ENCODE measurements at places on chromosomes 16 and 17.

- DNase-seq: no peak
Observed at GRCh38 chr17:27550291-27550930, 80.6 kb upstream of the LGALS9 start.

DNA sequence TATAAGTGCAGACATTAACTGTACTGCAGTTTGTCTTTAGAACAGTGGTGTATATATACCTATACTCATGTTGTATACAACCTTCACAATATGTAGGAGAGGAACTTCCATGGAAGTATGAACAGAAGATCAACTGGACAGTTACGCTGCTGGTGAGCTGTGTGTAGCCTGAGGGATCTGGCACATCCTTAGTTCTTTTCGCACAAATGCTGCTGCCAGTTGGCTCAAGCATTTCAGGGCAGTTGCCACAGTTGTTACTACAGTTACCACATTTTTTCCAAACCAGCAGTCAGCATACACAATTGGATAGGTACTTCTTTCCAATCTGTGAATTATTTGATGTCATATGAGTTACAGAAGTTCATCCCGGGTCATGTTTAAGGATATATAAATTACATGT is 539.6 kb upstream of the HSBP1 start:
- DNase-seq: no peak

GRCh38 chr17:76633628-76634328 is 9.8 kb downstream of the ST6GALNAC1 start:
- no peak for DNase-seq

- no peak for DNase-seq
Observed at GRCh38 chr17:4576161-4576558, 8.2 kb upstream of the SMTNL2 start.

GRCh38 chr17:16929035-16929680 is 42.8 kb downstream of the TNFRSF13B start:
- no peak for DNase-seq

- no peak for DNase-seq
Observed at GRCh38 chr17:64124609-64125008, 5.3 kb downstream of the ERN1 start.

DNA sequence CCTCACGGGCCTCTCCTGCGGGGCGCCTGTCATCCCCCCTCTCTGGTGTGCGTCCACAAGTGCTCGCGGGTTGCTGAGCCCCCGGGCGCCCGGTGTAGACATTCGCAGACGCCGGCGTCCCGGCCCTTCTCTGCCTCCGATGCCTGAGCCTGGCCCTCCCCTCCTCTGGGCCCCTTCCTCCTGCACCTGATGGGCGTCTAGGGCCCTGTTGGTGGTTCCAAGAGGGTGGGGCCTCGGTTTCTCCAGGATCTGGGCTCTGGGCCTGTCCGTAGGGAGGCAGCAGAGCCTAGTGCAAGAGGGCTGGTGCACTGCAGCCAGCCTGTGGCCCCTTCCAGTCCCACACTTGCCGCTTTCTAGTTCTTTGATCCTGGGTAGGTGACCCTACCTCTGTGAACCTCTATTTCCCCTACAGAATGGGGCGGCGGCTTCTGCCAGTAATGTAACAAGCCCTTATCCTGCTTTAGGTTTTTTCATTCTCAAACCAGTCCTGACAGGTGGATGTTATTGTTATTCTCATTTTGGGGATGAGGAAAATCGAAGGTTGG is 623 bp downstream of the E4F1 start:
- no peak for DNase-seq

DNA sequence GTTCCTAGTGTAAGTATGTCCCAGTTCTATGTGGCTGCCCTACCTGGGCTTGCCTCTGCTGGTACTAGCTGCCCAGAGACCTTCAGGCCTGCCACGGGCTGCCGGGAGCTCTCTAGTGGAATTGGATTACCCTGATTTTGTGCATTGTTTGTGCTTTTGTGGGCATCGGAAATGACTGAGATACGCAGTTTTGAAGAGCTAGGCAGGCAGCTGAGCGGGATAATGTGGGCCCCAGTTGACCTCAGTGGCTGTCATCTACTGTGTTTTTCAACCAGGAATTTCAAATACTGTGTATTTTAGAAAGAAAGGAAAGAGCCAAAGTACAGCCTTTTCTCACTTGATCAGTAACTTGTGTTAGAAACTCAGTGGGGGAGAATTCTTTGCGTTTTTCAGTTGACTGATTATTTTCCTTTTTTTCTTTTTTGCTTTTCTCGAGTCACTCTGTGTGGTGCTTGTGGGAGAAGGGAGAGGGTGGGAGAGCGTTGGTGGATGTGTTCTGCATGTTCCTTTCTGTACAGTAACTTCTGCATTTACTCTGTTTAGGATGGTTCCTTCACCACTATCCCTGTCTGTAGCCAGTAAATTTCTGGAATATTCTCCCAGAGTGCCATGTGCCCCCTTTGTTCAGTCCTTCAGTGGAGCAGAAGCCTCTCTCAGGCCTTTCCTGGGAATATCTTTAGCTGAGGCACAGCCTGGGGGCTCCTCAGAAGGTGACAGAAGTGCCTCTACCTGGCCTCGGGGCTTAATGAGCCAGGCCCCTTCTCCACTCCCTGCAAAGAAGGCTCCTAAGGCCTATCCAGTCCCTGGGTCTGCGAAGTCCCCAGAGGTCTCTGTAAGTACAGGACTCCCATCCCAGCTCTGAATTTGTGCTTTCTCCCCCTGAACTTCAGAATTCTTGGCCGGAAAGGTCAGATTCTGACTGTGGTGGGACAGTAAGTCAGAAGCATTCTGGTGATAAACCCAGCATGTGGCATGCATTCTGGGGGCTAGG is 15.0 kb upstream of the SLC12A3 start:
- DNase-seq: no peak

GRCh38 chr17:61904094-61904710 is 23.6 kb downstream of the INTS2 start:
- DNase-seq: no peak

DNA sequence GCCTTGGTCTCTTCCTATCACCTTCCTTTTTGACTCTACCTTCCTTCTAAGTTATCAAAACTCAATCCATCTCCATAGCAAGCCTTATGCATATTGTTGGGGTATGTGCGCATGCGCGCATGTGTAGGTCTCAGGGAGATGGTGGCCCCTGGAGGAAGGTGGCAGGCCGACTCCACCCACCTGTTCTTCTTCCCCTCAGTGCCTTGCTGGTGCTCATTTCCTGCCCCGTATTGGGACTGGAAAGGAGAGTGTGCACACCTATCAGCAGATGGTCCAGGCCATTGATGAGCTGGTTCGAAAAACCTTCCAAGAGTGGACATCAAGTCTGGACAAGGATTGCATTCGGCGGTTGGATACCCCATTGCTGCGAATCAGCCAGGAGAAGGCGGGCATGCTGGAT is 25.2 kb downstream of the DNAH2 start:
- DNase-seq: no peak

- DNase-seq: no peak
Observed at GRCh38 chr17:41338961-41339485, 11.6 kb downstream of the KRT33A start.

DNA sequence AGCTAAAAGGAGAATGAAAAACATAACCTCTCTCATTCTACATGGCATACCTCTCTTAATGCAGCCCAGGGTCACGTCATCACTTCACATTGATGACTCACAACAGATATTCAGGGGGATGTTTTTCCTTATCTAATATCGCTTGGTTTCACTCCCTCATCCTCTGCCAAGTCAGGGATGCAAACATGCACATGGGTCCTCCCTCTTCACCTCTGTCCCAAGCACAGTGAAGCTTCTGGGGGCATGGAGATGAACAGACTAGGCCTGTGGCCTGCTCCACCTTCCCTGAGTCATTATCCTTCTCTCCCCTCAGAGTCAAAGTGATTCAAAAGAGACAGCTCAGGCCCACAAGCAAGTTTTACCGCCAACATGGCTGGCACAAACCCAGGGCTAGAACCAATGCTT is 2.3 kb upstream of the MT2A start:
- DNase-seq: no peak

DNA sequence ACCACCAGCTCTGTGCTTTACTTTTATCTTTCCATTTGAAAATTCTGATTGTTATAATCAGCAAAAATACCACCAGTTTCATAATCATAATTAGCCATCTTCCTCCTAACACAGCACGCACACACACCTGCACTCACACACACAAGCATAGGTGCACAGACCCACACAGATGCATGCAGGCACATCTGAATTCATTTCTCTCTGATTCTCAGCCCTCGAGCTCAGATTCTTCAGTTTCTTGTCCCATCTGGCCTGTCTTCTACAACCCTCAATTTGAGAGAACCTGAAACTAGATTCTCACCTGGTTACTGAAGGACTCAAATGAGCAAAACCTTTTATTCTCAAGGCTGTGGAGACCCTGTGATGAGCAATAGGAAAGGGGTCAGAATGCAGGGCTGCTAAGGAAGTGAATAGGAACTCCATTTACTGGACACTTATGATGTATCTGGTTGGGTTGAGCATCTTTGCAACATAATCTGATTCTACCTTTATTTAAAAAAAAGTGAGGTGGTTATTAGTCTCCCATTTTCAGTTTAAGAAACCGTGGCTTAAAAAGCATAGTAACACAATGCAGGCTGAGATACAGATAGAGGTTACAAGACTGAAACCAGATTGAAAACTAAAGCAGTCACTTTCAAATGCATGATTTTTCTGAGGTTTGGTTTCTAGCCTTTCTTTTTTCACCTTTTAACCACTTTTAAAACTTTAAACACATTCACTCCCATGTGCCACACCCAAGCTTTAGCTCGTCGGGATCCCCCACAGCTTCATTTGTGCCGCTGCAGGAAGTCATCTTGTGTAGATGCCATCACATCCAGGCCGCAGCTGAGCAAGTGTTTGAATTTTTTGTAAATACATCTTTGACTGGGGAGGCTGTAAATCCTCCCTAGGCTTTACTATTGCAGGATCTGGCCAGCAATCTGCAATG is 9.4 kb downstream of the KRT33A start:
- peak; percentile 13 for DNase-seq

DNA sequence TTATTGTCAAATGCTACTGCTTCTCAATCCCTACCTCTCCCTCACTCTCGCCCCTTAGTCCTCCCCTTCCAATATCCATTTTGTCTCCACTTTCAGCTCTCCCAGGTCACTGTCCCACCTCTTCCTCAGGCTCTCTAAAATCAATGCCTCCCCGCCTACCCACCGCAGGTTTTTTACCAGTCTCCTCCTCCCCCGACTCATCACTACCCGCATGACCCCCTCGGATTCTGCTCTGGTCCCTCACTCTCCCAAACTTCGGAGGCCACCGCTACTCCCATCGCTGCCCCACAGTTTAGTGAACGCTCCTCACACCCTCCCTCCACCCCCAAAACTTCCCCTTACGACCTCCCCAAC is 513 bp downstream of the CRLF3 start:
- DNase-seq: no peak
